Stimulated activated CD4-positive, alpha-beta T cell treated with anti-CD3 and anti-CD28 coated beads, TNF-alpha, amount 100 ng/mL, for 48 hours (primary cell): ENCODE measurements at places on chromosomes 1 and 21.

- no peak for DNase-seq
These were observed 30.4 kb downstream of the NPHS2 start for GRCh38 chr1:179545321-179545720.

DNA sequence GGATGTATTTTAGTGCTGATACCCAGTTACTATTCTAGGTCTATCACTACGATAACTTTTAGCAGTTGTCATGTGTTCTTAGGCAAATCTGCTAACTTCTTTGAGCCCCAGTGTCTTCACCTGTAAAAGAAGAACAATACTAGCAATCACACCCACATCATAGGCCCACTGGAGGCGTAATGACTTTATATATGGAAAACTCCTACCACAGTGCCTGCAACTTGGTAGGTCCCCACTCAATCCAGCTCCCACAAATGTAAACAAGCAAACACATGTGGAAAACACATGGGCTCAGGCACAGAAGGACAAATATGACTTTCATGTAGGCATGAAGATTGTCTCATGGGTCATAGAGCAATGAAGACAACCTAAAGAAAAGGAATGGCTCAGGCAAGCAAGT is 115.8 kb downstream of the TBX19 start:
- DNase-seq = no peak

- no peak for DNase-seq
These were observed 80.9 kb downstream of the SPSB1 start for GRCh38 chr1:9373619-9374018.

- no peak for DNase-seq
These were observed 523.9 kb downstream of the LMO4 start for GRCh38 chr1:87852410-87853161.

GRCh38 chr1:228867108-228867950 is 132.1 kb downstream of the RHOU start:
- DNase-seq = no peak

DNA sequence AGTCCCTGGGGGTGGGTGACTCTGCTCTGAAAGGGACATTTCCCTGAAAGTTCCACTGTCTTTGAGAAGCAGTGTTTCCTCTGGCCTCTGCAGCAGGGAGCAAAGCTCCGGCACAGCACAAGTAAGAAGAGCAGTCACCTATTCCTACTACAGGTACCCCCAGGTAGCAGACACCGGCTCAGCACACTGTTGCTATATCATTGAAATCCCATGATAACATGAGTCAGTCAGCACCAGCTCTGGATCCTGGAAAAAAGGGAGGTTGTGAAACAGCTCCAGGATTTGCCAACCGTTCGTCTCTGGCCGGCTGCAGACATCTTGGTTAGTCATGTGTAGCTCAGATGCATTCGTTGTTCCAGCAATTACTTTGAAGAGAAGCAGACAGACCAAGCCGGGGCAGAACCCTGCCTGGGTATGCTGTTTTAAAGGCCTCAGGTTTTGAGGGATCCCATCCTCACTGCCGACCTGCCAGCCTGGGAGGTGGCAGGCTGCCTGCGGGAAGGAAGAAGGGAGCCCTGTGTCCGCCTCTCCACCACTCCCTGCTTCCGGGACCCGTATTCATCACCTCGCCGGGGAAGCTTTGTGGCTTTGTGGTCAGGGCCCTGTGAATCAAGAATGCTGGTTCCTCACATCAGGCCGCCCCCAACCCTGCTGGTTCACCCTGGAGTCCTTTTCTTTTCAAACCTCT is 139.2 kb downstream of the CLIC6 start:
- DNase-seq = peak; percentile 59

DNA sequence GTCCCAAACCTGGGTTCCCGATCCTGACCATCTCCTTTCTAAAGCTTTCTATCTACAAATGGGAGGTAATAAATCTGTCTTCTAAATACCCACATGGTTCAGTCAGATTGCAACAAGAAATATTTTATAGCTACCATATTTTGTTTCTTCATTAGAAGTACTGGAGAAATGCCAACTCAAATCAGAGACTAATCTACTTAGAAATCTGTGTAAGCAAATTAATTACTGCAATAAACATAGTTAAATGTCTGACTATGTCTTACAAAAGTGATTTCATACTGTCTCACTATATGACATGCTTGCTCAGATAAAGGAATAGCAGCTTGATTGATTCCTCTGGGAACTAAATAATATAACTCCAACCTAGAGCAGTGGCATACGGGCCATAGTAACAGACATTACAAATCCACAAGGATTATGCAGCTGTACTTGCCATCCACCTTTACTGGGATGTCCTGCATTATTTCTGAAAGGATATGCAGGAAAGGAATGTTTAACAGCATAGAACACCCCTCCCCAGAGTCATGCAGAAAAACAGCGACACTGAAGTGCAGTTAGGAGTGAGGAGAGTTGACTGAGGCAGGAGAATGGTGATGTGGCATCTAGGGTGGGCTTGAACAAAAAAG is 80.3 kb downstream of the PCNX2 start:
- no peak for DNase-seq

DNA sequence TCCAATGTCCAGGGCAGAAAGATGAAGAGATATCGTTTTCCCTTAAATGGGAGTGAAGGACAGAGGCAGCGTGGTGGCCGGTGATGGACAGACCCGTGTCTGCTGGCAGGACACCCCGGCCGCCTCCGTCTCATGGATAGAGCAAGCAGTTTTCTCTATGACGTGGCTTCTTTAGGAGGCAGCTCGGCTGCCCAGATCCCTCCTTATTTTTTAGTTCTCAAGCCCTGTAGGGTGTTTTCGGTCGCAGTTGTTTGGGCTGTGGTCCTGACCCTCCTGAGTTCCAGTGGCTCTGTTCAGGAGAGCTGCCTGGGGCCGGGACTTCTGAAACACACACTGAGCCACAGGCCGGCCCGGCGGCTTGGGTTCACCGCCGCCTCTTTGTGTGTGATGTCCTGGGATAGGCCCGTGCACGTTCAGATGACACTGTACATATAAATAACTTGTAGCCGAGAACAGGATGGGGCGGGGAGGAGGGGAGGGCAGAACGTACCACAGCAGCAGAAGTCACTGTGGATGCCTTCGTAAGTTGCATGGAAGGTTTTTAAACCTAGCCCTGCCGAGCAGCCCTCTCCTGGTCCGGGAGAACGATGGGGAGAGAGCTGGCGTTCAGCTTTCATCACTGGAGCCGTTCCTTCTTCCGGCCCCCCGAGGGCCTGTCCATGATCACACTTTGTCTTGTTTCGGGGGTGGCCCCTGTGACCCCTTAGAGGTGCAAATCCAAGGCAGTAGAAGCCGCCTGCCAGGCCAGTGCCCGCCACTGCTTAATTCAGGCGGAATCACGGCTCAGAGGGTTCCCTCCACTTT is 65.2 kb downstream of the SIK1 start:
- DNase-seq = no peak

DNA sequence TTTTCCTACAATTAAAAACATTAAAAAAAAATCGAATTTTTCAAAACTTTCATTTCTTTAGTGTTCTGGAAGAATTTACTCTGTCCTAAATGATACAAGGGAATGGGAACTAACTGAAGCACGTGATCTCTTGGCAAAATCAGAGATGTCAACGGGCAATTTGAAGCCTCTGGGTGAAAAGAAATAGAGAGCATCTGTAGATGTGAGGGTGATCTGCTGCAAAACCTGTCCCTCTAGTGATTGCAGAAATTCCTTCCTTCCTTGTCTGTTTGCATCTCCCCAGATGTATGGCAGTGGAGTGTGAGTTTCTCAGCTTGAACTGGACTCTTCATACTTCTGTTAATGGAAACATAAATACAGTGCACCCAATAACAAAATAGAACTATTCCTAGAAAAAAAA is 100.5 kb upstream of the S1PR1 start:
- DNase-seq = no peak

DNA sequence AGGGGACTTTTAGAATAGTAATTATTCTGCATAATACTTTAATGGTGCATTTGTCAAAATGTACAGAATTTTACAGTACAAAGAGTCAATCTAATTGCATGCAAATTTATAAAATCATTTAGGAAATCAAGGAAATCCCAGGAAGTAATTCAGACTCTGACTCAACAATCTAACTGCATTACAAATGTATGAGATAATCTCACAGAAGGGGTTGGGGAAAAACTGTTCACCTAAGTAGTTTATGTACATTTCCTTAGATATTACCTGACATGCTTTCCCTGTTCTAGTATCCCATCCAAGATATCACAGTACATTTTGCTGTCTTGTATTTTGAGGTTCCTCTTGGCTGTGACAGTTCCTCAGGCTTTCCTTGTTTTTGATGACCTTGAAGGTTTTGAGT is 4.7 kb downstream of the CRB1 start:
- DNase-seq = no peak

DNA sequence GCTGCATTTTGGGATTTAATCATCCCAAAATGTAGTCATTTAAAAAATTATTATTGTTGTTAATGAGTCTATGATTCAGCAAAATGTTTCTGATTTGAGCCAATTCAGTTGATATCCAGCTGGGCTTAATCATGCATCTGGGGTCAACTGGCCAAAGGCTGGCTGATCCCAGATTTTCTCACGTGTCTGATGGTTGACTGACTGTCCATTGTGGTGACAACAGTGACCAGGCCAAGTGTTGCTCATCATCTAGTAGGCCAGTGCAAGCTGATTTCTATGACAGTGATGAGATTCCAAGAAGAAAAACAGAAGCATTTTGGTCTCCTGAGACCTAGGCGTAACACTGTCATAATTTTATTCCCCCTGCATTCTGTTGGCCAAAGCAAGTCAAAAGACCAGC is 80.1 kb upstream of the ZC3H11B start:
- no peak for DNase-seq

DNA sequence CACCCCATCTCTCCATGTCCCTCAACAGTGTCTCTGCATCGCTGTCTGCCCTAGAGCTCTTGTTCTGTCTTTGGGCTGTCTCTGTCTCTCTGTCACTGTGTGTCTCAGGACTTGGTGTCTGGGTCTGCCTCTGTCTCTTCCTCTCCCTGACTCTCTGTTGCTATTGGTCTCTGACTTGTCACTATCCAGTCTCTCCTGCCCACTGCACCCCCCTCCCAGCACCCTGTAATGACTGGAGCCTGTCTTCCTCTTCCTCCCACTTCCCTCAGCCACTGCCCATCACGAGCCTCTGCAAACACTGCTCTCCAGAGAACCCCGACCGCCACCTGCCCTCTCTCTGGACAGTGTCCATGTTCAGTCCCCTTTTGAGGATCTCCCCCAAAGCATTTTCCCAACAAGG is 12.1 kb downstream of the PEAR1 start:
- no peak for DNase-seq

DNA sequence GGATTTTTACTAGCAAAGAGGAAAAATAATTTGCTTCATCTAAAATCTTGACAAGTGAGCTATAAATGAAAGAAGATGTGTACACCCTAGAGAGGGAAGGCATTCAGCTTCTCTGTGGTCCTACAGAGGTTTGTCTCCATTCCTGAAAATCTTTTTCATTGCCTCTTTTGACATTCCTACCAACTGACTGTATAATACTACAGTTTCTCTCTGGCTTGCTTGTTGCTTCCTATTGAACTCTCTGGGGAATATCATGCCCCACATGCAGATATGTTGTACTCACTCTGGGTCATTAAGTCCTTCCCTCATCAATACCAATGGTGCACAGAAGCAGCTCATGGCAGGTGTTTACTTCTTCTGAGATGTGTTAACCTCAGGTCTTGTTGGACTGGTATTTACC is 371.2 kb upstream of the PLXNA2 start:
- no peak for DNase-seq

DNA sequence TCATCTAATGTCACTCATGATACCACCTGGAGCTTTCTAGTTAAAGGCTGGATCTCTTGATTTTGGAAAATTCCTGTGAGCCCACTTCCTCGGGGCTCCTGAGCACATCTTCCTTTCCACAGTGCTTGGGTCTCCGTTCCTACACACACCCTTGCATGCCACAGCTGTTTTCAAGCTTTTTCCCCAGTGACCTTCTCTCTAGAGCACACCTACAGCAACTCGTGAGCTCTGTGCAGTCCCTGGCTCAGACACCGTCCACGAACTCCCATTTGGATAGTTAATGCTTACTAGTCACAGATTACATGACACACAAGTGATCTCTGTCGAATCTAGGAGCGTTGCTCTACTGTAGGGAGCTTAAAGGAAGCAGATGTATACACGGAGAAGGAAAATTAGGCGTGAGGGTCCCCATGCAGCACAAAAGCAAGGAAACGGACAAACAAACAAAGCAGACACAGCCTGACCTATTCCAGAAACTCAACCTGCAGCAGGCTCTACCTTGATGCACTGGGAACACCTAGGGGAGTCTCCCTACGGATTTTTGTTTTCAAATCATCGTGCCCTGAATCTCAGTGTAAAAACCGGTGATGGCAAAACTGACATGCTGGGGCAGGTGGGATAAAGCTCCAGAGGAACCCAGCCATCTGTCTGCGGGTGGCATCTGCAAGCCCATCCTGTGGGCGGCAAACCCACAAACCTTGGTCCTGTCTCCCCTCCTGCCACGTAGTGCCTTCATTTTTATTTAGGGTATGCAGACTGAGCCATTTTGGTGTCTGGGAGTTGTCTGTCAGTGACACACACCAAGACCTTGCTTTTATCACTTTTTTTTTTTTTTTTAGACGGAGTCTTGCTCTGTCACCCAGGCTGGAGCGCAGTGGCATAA is 177.8 kb downstream of the RUNX1 start:
- no peak for DNase-seq

DNA sequence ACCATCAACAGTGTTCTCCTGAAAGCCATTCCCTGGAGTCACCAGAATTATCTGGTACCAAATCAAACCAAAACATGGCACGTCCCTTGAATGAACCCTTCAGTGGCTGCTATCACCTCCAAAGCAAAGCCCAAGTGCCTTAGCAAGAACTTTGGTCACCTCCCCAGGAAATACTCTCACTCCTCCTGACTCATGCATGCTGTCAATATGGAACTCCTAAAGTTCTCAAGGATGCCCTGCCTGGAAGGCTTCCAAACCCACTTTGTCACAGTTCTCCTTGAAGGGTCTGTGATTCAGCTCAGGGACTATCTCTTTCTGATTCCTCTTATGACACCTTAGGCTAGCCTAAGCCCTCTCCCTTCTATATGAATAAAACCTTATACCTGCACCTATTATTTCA is 146.1 kb upstream of the RUNX1 start:
- DNase-seq = no peak

GRCh38 chr1:22258698-22259097 is 115.8 kb upstream of the WNT4 start:
- DNase-seq = no peak

DNA sequence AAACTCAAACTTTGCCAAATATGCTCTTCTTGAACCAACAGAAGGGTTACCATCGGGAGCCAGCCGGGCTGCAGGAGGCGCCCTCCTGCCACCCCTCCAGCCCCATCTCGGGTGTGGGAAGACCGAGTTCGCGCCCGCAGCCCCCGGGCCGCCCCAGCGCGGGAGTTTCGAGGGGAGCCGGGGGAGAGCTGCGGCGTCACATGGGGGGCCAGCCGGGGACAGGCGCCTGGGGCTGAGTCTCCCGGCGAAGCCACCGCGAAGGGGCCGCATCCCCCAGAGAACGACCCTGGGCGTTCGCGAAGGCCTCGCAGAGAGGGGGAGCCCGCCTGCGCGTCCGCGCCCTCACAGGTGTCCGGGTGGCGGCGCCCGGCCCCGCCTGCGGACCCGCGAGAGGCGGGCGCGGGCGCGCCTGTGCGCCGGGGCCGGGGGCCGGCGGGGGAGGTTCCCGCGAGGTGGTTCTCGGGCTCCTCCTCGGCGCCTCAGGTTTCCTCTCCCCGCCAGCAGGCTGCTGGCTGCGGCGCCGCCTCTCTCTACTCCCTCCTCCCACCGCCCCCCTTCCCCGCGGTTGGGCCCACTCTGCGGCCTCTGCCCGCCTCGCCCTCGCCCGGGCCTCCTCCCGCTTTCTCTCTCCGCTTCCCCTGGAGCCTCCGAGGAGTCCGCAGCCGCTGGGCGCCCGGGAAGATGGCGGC is at the start of gene RAVER2:
Gene RAVER2 (plus strand): TSS at position 584 of the 689 bp plus-strand sequence. CDS start 98 bp downstream, at position 682.
- peak; percentile 35 for DNase-seq
